NCI-H526 (cell line): ENCODE measurements at places on chromosomes 5 and 9.

DNA sequence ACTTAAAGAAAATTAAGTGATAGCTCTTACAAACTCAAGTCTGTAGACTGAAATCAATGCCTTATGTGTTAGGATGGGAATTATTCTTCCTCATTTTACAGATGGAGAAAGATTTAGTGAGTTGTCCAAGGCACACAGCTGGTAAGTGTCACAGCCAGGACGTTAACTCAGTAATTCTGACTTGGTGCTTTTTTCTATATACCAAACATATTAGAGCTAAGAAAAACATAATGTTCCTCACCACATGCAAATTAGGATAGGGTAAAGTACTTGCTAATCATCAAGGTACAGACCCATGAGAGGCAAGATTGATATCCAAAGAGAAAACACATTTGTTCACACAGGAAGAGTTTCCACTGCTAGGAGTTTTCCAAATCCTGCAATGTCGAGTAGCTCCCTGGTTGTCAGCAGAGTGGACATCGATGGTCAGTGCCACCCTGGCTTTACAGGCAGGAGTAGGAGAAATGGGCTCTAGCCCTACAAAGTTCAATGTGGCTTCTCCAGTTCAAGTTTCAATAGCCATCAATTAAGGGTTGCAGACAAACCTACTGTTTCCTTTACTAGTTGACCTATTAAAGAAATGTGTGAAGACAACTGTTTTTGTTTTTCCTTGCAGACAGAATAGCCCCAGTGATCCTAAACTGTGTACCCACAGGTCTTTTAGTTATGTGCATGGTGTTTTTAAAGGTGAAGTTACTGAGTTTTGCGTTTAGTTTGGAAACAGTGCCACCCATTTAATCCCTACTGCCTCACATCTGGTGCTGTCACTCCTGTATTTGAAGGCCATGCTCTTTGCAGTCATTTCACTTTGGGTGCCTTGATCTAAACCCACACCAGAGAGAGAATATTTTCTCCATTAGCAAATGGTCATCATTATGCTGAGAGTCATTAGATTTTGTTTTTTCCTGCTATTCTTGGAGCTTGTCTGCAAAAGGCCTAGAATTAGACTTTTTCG, 460.8 kb upstream of the SMARCA2 start:
- no peak for DNase-seq

GRCh38 chr5:168137265-168137664, 154.2 kb upstream of the WWC1 start:
- DNase-seq = no peak

GRCh38 chr5:76688836-76689235, 27.1 kb upstream of the F2R start:
- DNase-seq = no peak

- DNase-seq = no peak
These were observed 82.6 kb downstream of the GLDC start for GRCh38 chr9:6562871-6563430.

- DNase-seq = no peak
These were observed 214.9 kb upstream of the EFNA5 start for GRCh38 chr5:107885601-107886000.

GRCh38 chr5:42543774-42544173, 120.5 kb downstream of the GHR start:
- no peak for DNase-seq

GRCh38 chr5:3195994-3196393, 399.6 kb upstream of the IRX1 start:
- DNase-seq = no peak

DNA sequence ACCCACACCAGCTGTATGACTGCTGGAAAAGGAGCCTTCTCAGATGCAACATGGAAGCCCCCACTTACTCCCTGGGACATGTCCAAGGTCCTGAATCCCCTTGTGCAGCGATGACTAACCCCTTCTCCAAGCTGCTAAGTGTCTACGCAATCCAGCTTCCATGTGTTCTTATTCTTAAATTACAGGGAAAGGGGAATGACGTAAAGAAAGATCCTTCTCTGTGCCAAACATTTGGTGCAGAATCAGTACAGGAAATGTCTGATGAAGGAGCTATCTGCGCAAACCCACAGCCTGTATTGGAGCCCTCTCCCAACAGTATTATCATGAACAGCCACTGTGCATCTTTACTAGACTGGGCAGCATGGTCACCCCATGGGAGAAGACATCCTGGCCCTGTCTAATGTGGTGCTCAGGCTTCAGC, 183.2 kb downstream of the FRMD3 start:
- no peak for DNase-seq

DNA sequence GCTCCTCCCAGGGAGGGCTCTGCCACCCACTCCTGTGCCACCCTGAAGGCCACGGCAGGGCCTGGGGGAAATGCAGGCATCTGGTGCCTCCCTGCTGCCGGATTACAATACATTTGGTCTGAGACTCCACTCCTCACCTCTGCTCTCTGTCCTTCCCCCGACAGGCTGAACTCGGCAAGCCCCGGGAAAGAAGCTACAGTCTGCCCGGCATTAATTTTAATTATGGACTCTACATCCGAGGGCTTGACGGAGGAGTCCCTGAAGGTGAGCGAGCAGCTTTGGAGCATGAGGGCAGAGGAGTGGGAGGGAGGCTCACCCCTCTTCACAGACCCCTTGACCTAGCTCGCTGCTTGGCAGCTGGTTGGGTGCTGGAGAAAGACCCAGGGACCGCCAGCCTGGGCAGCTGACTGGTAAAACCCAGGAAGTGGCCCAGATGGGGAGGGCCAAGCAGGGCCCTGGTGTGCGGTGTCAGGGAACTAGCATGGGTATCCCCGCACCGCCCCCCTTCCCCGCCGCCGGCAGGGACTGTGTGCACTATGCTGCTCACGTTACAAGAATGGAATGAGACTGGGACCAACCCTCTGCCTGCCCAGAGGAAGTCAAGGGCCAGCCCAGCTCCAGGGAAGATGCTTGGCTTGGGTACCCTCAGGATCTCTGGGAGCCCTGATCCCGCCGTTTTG, 83.7 kb upstream of the BARHL1 start:
- DNase-seq = no peak

- DNase-seq = no peak
These were observed 1.0 kb downstream of the IL7R start for GRCh38 chr5:35857606-35858205.

- DNase-seq = no peak
These were observed 225.1 kb downstream of the ARRDC3 start for GRCh38 chr5:91158011-91158410.

DNA sequence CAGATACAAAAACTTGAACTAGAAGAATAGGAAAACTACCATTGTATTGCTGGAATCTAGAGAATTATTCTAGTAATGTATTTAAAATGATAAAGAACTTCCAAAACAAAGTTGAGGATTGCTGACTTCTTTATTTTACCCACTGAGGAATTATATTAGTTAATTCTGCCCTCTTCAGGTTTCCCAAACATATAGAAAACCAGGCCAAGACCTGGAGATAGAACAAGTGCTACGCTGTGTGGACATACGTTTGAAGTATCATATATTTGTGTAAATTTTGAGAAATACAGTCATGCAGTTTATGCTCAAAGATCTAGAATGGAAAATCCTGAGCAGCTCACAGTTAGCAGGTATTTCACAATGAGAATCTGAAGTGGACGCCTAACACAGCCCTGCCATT, 162.3 kb upstream of the CYLC2 start:
- DNase-seq = no peak

DNA sequence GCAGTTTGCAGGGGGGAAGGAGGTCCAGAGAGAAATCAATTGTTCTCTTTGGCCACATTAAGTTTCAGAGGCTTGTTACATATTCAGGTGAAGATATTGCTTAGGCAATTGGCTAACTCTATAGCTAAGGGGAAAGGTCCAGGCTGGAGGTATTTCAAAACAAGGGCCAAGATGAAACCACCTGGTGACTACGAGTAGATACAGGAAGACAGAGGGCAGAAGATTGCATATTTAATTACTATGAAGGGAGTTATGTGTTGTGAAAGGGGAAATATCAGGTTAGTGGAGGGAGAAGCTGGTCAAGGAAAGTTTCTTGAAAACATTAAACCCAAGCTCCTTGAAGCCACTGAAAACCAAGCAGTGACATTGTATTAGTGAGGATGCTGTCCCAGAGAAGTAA, 1.9 kb upstream of the RAD23B start:
- DNase-seq = no peak
